Right renal pelvis (tissue), 4 donors: ENCODE measurements at places on chromosomes 7 and 10.

GRCh38 chr10:4651404-4652037 lies 174.5 kb upstream of the AKR1E2 start:
- no peak for DNase-seq

GRCh38 chr7:22598318-22598920 lies 98.4 kb upstream of the STEAP1B start:
- no peak for DNase-seq

DNA sequence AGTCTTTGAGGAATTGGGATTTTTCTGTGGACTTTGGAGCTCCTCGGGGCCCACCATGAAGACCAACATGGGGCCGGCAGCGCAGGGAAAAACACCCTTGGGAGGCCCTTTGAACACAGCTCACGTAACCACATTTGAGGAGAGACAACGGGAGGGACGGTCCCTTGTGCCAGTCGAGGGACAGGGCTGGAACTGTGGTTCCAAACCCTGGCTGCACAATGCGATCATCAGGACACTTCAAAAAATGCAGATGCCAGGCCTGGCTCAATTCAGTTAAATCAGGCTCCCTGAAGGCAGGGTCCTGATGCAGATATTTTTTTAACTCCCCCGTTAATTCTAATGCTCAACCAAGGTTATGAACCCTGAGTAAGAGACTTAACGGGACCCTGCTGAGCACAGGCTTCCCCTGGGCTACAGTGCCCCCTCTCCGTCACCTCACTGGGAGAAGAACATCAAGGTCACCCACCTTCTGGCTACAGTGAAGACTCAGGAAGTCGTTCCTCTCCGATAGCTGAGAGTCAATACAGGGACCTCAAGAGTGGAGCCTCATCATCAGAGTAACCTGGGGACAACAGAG lies 30.4 kb downstream of the LYZL1 start:
- DNase-seq, result no peak

GRCh38 chr7:135990258-135990657 lies 13.1 kb upstream of the MTPN start:
- no peak for DNase-seq

DNA sequence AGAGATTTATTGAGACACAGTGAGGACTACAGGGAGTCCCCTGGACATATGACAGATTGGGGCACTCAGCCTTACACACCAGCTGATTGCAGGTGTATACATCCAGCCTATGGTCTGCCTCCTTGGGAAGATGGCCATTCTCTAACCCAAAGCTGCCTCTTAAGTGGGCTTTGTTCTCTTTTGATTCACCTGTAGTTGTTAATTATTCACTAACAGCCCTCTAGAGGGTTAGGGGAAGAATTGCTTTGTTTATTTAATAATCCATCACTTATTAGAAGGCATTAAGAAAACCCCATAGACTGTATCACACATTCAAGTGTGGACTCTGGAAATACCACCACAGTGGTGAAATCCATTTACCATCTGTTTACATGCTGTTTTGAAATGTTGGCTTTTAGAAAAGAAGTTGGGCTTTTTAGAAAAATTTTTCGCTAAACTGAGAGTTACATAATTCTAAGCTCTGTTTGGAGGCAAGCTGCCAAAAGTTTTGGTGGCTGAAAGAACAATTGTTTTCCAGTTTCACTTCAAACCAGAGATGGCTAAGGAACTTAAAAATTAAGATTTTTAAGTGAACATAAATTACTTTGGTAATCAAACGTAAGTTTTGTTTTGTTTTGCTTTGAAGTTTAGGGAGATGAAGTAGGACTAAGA lies 379.1 kb downstream of the ADRA2A start:
- no peak for DNase-seq

GRCh38 chr7:94296881-94297280 lies 97.8 kb upstream of the COL1A2 start:
- no peak for DNase-seq

DNA sequence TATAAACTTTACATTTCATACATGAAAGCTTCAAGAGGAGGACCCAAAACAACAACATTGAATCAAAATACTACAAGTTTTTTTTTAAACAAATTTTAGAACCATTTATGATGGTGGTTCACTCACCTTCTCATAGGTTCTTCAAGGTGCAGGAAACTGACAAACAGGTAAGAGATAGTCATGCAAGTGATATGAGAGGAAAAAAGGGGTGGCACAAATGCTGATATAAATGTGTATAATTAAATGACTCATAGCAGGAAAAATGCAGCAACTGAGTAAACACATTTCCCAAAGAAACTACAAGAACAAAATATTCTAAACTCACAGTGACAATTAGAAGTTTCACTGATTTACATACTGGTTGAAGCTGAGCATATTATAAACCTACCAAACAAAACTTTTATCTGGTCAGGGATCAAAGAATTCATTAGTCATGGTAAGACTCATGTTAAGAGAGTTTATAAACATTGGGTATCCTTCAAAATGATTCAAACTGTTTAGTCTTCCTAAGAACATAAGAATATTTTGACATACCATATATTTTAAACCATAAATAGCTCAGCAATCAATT lies 14.1 kb downstream of the ZWINT start:
- DNase-seq, result no peak

GRCh38 chr10:69682955-69683474 lies 53.0 kb downstream of the FAM241B start:
- DNase-seq, result no peak

DNA sequence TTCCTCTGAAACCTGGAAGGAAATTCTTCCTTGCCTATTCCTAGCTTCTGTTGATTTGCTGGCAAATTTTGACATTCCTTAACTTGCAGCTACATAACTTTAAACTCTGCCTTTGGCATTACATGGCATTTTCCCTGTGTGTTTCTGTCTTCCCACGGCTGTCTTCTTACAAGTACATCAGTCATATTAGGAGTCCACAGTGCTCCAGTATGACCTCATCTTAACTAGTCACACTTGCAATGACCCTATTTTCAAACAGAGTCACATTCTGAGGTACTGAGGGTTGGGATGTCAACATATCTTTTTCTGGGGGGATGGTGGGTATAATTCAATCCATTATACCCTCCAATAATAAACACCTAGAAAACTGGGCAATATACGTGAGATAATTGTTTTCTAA lies 37.4 kb upstream of the EPHB6 start:
- DNase-seq, result no peak

DNA sequence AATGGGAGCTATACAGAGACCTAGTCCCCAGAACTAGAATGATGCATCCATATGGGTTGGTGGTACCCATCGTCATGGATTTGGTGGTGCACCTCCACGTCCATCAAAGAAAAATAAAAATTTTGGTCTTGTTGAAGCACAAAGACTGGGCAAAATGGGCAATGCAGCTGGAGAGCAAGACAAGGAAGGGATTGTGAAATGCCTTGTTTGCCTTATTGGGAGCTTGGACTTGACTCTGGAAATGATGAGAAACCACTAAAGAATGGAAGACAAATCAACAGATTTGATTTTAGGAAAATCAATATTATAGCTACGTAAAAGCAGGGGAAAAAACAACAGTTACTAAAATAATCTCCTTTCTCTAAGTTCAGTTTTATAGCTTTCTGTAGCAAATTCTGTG lies 150.9 kb downstream of the CPED1 start:
- no peak for DNase-seq

DNA sequence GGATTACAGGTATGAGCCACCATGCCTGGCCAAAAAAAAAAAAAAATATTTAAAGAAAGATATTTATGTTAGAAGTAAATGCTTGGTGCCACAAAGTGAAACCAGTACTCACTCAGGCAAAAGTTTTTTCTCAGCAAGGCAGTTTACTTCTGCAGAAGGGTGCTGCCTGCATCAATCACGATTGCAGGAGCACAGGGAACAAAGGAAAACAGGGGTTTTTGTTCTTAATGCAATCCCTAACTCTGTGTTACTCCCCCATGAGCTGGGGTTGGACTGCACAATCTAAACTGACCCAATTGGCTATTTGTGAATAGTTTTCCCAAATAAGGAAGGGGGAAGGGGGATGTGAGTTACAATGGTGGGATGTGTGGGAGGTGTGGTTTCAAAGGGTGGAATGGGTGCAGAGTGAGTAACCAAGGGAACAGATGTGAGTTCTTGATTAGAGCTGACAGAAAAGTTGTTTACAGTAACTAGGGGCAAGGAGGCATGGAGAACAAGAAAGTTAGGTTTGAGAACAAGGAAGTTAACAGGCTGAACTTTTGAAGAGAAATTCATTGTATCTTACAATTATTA lies 255.4 kb downstream of the TYW1 start:
- no peak for DNase-seq

DNA sequence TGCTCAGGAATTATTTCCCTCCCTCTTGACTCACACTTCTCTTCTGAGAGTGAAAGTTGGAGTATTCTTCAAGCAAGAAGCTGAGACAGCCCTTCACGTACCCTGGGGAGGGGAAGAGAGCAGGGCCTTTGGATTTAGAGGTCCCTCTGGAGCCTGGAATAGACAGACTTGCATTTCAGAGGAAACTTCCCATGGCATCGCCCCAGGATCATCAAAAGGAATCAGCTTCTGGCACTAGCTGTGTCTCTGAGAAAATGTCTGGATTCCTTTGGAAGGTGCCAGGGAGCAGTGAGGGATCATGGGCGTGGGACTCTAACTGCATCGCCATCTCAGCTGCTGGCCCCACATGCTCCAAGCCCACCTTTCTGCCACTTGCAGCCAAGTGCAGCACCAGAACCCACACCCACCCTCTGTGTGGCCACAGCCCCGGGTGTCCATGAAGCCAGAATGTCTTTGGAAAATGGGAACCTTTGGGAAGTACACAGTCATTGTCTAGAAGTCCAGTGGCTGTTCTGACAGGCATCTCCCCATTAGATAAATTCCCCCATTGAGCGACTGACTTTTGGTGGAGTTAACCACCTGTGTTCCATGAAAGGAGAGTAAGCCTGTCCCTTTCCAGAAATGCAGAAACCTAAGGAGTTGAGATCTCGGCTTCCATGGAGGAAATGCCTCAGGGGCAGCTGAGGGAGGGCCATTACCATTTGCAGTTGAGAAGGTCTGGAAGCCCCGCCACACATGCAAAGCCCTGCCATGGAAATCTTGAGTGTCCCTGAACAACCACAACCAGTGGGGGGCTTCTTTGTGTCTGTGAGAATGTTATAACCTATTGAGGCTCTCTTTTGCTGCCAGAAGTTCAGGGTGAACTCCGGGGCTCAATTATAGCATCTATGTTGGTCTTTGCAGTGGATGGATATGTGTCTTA lies 57.8 kb upstream of the GDF10 start:
- DNase-seq, result no peak

DNA sequence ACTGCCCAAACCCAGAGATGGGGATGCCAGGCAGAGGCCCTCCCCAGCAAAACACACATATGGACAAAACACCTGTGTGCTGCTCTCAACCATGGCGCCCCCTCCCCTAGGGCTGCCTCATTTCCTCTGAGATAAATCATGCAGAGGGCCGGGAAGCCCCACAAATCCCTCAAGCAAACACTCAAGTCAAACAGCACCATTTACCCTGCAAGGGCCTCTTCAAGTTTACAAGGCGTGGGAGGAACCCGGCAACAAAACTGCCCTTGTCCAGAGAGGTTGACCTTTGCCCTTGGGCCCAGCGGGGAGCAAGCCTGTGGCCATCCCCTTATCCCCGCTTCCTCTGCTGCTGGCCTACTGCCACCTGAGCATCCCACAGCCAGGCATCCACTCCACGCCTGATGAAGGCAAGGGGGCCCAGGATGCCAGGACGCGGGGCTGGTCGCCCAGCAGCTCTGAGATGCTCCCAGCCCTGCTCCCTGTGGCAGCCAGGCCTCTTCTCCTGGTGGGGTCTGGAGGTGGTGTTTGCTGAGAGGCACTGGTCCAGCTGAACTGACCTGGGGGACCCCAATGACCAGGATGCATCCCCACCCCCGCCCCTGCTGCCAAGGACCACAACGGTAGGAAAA lies 77.4 kb downstream of the DLG5 start:
- DNase-seq, result no peak

DNA sequence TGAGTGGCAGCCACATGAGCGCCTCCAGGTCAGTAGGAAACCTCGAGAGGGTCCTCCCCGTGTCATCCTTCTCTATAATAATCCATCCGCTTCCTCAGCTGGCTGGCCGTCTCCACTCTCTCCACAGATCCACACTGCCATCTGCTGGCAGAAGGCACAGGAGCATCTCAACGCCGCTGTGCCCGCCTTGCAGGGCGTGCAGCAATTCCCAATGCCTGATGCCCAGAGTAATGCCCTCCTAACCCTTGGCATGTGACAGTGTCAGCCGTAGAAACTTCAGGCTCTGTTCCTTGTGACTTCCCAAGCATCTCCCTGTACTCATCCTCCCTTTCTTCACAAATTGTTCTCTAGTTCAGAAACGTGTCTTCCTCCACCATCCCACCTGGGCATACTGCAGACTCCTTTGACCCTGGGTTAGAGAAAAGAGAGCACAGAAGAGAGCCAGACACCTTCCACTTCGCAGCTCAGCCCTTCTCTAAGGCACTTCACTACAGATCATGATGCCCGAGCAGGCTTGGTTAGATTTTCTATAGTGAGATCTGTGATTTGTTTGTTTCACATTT lies 70.8 kb downstream of the XPNPEP1 start:
- DNase-seq, result peak; percentile 63
